ENCODE measurements at places on chromosomes 11 and 22.

DNA sequence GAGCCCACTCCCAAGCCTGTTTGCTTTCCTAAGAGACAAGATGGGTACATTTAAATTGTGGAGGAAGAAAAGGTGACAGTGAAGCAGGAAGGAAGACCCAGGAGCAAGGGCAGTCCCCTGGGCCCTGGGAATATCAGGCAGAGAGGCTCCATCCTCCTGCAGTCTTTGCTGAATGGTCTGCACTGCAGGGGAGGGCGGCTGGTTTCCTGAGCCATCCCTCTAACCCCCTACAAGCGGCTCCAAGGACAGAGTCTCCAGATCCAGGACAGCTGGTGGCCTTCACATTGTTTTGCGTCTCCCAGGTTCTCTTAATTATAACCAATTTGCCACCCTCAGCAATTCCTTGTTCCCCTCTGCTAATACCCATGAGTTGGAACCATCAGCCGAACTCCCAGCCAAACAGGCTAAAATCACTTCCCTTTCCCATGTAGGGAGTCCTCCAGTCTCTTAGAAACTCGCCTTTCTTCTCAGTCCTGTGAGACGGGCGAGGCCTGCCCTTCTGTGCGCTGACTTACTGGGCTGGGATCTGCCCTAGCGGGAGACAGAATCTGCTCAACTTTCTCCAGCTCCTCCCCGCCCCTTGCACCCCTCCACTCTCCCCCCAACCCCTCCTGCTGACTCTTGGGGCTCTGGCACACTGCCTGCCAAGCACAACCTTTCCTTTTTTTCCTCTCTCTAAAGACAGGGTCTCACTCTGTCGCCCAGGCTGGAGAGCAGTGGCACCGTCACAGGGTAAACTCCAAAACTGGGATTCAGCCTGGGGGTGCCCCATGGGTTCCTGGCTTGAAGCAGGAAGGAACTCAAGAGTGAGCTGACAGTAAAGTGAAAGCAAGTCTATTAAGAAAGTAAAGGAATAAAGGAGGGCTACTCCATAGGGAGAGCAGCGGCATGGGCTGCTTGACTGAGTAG, 53.4 kb upstream of the EMID1 start:
- DNase-seq, result no peak

GRCh38 chr11:88414385-88414861, 76.9 kb upstream of the CTSC start:
- no peak for DNase-seq

- no peak for DNase-seq
Observed at GRCh38 chr11:75428989-75429640, 3.9 kb downstream of the KLHL35 start.

DNA sequence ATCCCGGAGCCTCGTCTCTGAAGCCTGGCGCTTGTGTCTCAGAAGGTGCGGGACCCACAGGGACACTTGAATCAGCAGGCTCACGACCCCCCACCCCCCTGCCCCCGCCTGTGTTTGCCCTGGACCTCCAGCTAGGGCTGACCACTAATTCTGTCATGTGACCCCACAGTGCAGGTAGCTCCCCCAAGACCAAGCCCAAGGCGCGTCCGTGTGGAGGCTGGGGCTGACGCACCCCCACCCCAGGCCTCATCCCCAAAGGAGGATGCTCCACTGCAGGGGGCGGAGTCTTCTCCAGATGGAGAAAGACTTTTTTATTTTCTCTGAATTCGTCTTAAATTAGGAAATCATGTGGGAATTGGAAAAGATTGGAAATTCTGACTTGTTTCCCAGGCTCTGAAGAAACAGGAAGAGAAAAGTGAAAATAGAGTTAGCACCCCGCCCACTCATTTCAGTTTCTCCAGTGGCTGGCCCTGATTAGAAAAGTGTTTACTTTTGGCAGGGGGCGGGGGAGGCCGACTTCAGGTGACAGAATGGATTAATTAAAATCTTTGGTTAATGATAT, 1.0 kb upstream of the RELA start:
- DNase-seq, result peak; percentile 52

DNA sequence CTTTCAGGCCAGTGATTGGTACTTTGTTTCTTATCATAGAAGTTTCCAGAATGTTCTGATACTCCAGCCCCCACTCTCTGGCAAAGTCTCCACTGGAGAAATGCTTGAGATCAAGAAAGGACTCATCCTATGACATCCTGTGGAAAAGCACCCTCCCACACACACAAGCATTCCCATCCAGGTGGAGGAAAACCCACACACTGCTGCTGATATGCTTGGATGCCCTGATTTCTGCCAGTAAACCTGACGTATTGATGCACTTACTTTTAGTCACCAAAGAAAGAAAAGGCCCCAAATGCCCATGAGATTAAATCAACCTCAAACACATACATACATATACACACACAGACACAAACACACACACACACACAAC, 9.2 kb upstream of the SLC5A12 start:
- DNase-seq, result no peak

DNA sequence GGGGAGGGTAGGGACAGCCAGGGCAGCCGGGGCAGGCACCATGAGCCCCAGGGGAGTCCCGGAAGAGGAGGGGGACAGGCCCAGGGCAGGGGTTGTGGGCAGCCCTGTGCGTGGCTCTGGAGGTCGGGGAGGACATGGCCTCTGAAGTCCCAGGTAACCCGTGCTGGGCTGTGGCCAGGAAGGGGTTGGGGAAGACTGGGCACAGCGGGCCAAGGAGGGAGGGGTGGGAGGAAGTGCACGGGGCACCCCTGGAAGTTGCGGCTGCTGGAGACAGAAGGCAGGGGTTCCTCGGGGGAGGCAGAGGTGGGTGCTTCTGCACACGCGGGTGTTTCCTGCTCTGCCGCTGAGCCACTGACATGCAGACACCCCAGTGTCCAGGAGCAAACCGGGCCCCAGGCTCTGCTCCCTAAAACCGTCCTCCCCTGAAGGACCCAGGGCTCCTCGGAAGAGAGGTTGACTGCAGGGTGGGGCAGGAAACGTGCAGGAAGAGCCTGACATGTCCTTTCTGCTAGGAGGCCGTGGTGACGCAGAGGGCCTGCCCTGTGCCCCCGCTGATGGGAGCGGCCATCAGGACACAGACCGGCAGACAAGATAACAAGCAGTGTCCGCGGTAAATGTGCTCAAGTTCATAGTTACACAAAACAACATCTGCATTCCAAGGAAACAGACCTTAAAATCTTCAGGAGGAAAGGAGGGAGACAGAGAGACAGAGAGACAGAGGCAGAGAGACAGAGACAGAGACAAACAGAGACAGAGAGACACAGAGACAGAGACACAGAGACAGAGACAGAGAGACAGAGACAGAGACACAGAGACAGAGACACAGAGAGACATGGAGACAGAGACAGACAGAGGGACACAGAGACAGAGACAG, 5.7 kb downstream of the TNNI2 start:
- DNase-seq, result no peak

DNA sequence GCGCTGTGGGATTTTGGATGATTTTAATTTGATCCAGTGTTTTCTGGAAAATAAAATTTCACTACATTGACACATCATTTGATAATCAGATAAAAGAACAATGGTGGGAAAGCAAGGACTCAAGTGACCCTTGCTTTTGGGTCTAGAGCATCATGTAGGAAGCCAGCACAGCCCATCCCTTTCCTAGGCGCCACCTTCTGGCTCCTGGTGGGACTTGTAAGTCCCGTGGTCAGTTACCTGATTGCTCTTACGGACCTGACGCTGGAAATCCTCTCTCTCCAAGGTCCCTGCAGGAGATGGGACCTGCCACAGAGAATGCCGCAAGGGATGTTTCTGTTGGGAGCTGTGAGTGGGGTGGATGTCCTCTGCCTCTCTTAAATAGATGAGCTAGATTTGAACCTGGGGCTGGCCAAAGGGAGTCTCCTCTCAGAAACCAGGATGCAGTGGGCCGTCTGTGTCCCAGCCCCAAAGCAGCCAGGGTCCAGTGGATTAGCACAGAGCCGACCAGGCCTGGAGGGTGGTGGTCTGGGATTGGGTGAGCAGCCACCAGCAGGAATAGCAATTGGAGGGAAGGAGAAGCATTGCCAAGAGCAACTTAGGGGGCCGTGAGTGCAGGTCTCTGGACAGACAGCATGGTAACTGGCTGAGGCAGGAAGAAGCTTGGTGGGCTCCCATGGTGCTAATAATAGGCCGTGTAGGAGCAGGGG, 21.7 kb downstream of the TIMP3 start:
- no peak for DNase-seq

- no peak for DNase-seq
Observed at GRCh38 chr22:36998620-36999351, 20.5 kb downstream of the TST start.

DNA sequence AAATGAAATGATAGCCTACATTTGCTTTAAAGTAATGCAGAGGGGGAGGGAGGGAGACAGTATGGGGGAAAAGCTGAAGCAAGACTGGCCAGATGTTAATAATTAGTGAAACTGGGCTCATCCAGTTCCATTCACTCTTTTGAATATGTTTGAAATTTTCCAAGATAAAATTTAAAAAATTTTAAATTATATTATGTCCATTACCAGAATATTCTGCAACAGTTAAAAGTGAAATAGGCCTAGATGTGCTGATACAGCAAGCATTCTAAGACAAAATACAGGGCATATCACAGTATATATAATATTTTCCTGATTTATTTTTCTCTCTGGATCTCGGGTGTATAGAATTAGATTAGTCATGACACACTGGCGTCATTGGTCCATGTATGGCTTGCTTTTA, 13.6 kb upstream of the ZNRF3 start:
- DNase-seq, result no peak

DNA sequence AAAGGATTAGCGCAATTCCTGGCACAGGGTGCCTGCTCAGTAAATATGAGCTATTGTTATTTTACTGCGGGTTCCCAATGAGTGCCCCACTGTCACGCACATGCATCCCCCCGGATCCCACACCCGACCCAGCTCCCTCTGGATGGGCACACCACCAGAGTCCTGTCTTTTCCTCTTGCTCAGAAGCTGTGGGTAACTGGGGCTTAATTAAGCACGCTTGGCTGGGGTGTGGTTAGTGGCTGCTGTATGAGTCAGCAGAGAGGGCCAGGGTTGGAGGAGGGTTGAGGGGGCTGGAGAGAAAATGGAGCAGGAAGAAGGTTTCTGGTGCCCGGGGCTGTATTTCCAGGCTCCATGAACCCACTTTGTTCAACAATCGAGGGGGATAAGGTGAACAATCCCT, 30.3 kb upstream of the NECTIN1 start:
- DNase-seq, result no peak

All from stimulated activated CD4-positive, alpha-beta T cell treated with anti-CD3 and anti-CD28 coated beads, Interleukin-4, amount 100 ng/mL, for 4 hours (primary cell).